ENCODE measurements at places on chromosomes 2 and 18.

- peak; percentile 42 for DNase-seq
Observed at GRCh38 chr18:10726198-10727068, 200.6 kb downstream of the NAPG start.

GRCh38 chr2:121839584-121839983 lies 84.1 kb downstream of the TSN start:
- DNase-seq, result no peak

GRCh38 chr2:124248386-124248785 lies 223.3 kb downstream of the CNTNAP5 start:
- DNase-seq, result no peak

DNA sequence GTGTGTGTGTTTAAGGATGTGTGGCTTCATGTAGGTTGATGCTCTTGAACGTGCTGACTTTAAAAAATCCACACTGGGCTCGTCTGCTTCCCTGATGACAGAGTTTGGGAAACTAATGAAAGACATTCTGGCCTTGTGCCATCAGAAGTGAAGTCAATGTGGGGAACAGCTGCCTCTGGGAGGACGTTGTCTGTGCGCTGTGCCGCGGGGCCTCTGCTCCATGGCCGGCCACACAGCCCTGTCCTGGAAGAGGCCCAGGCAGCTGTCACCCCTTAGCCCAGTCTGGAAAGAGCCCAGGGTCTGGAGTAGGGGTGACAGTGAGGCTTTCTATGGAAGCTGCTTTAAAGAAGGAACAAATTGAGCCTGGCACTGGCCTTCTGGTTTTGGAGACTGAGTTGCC lies 155.8 kb downstream of the SH3RF3 start:
- no peak for DNase-seq

- DNase-seq, result no peak
Observed at GRCh38 chr18:23632615-23633014, 30.1 kb downstream of the ANKRD29 start.

DNA sequence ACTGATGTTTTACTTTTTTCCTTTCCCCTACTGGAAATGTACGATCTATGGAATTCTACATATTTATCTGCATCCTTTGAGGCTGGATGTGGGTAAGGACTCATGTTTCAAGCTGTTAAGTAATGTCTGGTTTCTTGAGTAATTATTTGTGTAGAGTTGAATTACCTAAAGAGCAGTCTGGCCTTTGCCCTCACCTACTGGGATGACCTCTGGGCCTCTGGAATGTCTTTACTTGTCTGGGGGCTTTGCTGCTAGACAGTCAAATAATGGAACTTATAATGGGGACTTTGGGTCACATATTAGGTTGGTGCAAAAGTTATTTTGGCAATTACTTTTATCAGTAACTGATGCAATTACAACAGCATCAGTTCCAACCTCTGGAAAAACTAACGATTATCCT lies 244.7 kb downstream of the CCDC178 start:
- DNase-seq, result no peak

GRCh38 chr2:88614497-88615157 lies 12.6 kb downstream of the EIF2AK3 start:
- peak; percentile 49 for DNase-seq

GRCh38 chr2:134244086-134244485 lies 9.8 kb upstream of the MGAT5 start:
- DNase-seq, result no peak

GRCh38 chr2:20675701-20676352 lies 8.9 kb downstream of the GDF7 start:
- DNase-seq, result peak; percentile 68

- no peak for DNase-seq
Observed at GRCh38 chr2:127094509-127095366, 12.2 kb downstream of the BIN1 start.

Measured in hematopoietic multipotent progenitor cell treated with erythropoietin and hydrocortisone succinate and interleukin-3 and kit ligand, for 4 days (in vitro differentiated cells).